SK-N-DZ (cell line): ENCODE measurements at places on chromosomes 12 and 14.

GRCh38 chr12:3470296-3470695, 20.7 kb upstream of the PRMT8 start:
- no peak for DNase-seq

DNA sequence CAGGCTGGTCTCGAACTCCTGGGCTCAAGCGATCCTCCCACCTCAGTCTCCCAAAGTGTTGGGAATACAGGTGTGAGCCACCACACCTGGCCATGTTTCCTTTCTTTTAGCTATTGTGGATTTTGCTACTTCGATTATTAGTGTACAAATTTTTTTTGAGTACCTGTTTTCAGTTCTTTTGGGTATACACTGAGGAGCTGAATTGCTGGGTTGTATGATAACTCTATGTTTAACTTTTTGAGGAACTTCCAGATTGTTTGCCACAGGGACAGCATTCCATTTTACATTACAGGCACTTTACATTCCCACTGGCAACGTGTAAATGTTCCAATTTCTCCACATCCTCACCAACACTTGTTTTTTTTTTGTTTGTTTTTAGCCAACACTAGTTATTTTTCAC, 198.1 kb upstream of the TBX3 start:
- DNase-seq, result no peak

DNA sequence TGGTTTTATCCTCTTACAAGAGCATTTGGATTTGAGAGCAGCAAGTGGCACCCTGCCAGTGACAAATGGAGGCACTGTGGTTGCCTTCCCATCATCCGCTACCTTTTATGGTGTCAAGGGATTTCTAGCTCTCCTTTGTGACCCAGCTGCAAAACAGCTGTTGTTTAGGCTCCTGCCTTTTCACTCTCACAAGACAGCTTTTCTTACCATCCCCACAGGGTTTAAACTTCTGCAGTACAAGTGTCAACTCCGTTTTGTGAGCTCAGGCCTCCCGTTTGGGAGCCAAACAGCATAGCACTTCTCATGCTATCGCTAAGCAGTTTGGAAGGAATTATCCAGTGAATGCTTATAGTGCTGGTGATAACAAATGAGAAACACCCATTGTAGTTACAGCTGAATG, 331.4 kb downstream of the TMTC2 start:
- DNase-seq, result no peak

GRCh38 chr12:92226071-92226661, 80.5 kb upstream of the BTG1 start:
- no peak for DNase-seq

- no peak for DNase-seq
These were observed 17.8 kb upstream of the YAF2 start for GRCh38 chr12:42255866-42256261.

DNA sequence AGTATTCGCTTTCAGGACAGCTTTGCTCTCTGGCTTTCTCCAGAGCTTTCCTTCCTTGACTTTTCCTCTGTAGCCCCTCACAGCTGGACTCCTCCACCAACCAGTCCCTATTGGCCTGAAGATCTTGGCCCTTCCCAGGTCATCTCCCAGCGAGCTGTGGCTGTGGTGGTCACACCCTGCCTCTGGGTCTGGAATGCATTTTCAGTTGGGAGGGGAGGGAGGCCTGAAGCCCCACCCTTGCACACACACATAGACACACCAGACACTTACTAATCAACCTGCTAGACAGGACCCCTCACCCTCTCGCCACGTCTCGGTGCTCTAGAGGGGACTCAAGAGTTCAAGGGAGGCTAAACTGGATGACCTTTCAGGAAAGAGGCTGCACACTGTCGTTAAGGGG, 13.9 kb downstream of the JDP2 start:
- no peak for DNase-seq

GRCh38 chr14:41668356-41668755, 61.7 kb downstream of the LRFN5 start:
- DNase-seq, result no peak
